Fibroblast of gingiva (primary cell): ENCODE measurements at places on chromosomes 13 and 19.
A peak's percentile ranks its signal among the peaks of the same experiment; 100 is the strongest.

- no peak for DNase-seq
These were observed at the start of gene PCDH20 for GRCh38 chr13:61415749-61416148. PCDH20 (minus strand) TSS chr13:61415849; CDS start chr13:61415158, 691 bp downstream.

- DNase-seq = no peak
These were observed 5.3 kb downstream of the SHD start for GRCh38 chr19:4284176-4284958.

GRCh38 chr19:45041125-45041524 lies 2.3 kb downstream of the CLASRP start:
- no peak for DNase-seq

- no peak for DNase-seq
These were observed 38.3 kb downstream of the ANKRD10 start for GRCh38 chr13:110876609-110877008.

- DNase-seq = no peak
These were observed 366.8 kb downstream of the DLEU7 start for GRCh38 chr13:50476577-50477285.

DNA sequence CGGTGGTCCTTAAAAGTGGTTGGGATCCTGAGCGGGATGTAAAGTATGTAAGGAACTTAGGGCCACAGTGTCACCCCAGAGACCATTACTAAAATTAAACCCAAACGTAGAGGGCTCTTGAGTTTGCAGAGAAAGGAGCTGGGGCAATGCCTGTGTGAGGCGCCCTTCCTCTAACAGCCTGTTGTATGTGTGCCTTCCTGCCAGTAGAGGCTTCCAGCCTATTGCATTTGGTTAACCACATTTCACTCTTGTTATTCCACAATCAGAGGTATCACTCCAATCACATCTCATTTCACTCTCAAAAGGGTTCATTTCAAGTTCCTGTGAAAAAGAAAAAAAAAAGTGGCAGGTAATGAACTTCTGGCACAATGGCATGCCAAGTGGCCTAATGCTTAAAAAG lies 29.4 kb downstream of the DIAPH3 start:
- DNase-seq = peak; percentile 39

DNA sequence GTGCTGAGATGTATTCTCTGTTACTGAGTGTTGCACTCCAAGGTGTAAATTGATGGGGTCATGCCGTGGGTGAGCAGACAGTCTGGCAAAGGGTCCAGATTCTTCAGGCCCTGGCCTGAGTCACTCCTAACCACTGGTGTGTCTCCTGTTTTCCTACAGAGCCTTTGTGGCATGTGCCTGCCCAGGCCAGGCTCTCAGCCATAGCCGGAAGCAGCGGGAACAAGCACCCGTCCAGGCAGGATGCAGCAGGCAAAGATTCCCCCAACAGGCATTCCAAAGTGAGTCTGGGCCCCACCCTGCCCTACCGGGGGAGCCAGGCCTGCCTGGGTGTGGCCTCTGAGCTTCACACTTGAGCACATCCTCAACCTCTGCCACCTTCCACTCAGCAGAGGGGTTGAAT lies 61.9 kb downstream of the DPF1 start:
- DNase-seq = no peak

GRCh38 chr13:23771552-23771951 lies 117.6 kb downstream of the MIPEP start:
- DNase-seq = no peak

GRCh38 chr13:98563071-98563470 lies 13.8 kb downstream of the STK24 start:
- peak; percentile 32 for DNase-seq

- no peak for DNase-seq
These were observed 1138.8 kb upstream of the PCDH9 start for GRCh38 chr13:68368922-68369321.

DNA sequence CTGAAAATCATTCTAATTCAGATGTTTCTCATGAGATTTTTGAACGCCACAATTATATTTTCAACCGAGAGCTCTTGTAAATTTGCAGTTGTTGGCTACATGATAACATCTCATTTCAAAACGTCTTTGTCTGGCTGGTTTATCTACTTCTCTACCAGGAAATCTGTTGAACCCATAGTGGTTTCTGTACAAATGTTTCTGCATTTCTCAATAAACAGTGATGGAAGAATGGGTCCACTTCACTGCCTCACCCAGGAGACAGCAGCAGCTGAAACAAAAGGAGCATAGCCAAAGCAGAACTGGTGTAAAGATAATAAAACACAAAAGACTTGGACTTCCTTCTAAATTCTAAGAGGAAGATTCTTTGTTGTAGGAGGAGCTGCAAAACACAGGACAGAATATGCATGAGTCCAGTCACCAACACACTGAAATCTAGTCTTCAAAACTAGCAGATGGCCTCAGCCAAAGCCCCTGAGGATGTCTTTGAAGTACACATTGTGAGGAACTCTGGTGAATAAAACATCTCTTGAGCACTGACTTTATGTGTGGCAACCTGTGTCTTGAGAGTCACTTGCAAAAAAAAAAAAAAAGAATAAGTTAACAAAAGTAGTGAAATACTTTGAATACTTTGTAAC lies 68.6 kb upstream of the FGF14 start:
- no peak for DNase-seq

- DNase-seq = no peak
These were observed 13.0 kb downstream of the RBM26 start for GRCh38 chr13:79392882-79393563.

- DNase-seq = peak; percentile 75
These were observed at the start of gene ZBTB7A for GRCh38 chr19:4066682-4067395. ZBTB7A (minus strand) TSS chr19:4066899; CDS start chr19:4055232, 11,667 bp downstream.

DNA sequence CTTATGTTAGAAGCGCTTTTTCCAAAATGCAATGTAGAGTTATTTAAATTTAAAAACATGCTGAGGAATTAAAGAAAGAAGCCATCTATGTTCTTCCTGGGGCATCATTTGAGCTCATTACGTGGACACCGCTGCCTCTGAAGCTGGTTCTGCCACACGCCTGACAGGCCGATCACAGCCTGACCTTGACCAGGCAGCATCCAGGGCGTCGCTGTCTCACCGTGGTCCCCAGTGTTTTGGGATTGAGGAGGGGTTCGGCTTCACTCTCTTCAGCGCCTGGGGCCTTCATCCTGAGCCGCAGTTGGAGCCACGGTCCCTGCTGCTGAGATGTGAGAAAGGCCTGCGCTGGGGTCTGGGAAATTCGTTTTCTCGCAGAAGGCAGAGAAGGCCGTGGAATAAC lies 64.0 kb downstream of the ATP11A start:
- no peak for DNase-seq

GRCh38 chr19:7515645-7516151 lies at the start of gene ZNF358:
ZNF358 (plus strand) TSS chr19:7516103; CDS start chr19:7519243, 3,140 bp downstream.
- peak; percentile 74 for DNase-seq

- no peak for DNase-seq
These were observed 140.9 kb downstream of the NDFIP2 start for GRCh38 chr13:79621902-79622301.

- DNase-seq = no peak
These were observed 23.6 kb upstream of the RFXAP start for GRCh38 chr13:36795463-36795862.

GRCh38 chr19:17455308-17456123 lies 5.2 kb downstream of the NXNL1 start:
- DNase-seq = no peak

DNA sequence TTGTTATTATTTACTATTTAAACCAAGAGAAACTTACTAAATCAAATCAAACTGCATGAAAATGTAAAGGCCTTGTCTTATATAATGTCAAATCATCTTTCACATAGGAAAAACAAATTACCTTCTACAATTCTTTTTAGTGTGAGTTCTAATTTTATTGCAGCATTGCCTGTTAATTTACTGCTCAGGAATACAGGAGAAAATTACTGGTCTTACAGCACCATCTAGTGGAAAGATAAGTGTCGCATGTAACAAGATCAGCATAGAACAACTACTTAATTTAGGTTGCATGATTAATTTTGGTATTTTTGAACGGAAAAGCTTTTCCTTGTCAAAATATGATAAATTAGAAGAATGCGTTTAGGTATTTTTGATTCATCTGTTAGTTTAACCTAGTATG lies 502.7 kb downstream of the UQCRFS1 start:
- peak; percentile 52 for DNase-seq

GRCh38 chr13:30681843-30682242 lies 53.5 kb upstream of the ALOX5AP start:
- DNase-seq = peak; percentile 74

GRCh38 chr19:42121656-42122069 lies 10.6 kb downstream of the POU2F2 start:
- DNase-seq = peak; percentile 9

DNA sequence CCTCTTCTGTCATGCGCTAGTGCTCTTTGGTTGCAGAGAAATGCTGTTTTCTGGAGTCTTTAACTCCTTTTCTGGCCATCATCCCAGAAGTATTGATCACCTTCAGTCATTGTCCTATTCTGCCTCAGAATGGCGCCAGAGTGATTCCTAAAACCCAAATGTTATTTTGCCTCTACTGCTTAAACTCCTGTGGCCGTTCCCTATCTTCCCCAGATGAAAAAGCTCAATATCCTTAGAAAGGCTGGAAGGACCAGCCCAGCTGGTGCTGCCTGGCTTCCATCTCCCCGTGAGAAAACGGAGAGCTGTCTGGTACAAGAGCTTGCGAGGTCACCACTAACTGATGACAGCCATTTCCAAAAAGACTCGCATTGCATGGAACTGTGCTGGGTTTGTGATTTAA lies 179.1 kb downstream of the RBM26 start:
- DNase-seq = no peak

GRCh38 chr19:44767295-44768180 lies 10.2 kb upstream of the CBLC start:
- no peak for DNase-seq

- DNase-seq = peak; percentile 65
These were observed 2.4 kb upstream of the ARGLU1 start for GRCh38 chr13:106570299-106570852.

- no peak for DNase-seq
These were observed 2220.8 kb upstream of the PCDH20 start for GRCh38 chr13:63636316-63636993.

DNA sequence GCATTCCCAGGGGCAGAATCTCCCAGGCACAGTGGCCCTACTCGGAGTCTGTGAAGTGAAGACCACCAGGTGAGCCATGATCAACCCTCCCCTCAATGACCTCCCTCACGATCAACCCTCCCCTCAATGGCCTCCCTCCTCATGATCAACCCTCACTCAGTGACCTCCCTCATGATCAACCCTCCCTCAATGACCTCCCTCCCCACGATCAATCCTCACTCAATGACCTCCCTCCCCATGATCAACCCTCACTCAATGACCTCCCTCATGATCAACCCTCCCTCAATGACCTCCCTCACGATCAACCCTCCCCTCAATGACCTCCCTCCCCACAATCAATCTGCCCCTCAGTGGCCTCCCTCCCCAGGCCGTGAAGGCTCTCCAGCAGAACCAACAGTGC lies 32.1 kb downstream of the SBNO2 start:
- DNase-seq = no peak

DNA sequence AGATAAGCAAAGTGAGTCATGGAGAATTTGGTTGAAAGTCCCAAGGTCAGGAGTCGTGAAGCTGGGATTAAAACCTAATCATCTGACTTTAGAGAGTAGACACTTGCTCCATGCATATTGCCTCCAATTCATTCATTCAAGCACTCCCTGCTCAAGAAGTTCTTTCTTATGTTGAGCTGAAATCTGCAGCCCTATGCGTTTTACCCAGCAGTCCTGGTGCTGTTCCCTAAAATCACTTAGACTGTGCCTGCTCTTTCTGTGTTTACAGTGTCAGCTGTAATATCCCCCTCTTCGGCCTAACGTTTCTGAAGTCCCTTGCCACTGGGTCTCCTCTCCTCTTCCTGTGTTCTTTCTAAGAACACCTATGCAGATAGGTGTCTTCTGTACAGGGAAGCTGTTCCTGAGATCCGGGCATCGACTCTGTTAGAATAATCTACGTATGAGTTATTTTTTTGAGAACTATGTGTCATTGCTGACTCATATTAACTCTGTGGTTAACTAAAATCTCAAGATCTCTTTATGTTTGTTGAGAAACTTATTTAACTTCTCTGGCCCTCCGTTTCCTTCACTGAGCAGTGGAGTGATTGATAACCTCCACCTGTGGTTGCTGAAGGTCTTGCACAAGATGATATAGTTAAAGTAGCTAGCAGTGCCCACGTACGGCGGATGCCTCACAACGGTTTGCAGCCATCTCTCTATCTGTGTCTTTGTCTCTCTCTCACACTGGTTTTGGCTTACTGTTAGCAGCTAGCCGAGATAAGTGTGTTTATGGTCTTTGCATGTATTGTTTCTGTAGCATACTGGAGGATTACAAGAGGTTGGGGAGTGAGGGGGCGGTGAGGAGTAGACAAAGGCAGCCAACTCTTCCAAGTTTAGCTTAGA lies 4.7 kb downstream of the ALOX5AP start:
- peak; percentile 43 for DNase-seq

DNA sequence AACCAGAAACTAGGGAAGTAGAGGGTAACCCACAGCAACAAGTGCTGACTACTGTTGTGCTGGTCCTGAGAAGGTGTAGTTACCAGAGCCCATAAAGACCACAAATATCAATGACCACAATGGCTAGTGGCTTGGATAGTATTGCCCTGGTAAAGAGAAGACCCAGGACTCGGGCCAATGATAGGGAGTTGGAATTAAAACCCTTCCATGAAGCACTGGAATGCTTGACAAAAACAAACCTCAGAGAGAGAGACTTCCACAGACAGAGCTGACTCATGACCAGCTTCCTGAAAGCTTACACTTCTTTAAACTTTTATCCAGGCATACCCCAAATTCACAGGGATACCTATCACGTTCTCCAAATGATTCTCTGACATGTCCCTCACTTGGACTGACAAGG lies 60.5 kb downstream of the WDR87 start:
- DNase-seq = no peak

DNA sequence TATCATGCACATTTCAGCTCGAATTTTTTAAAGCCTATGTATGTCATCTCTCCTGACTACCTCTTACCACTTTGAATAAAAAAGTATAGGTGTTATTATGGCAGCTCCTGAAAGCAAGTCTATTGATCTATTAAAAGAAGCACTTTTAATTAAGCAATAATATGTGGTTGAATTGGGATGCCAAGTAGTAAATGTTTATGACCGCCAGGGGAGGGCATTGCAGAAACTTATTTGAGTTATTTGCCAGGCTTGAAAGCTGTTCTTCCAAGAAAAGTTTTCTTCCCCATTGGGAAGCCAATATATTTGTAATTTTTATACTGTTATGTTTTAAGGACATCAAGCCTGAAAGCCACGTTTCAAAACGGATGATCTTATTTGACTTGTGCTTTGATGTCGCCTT lies 88.1 kb upstream of the SOX21 start:
- DNase-seq = no peak

DNA sequence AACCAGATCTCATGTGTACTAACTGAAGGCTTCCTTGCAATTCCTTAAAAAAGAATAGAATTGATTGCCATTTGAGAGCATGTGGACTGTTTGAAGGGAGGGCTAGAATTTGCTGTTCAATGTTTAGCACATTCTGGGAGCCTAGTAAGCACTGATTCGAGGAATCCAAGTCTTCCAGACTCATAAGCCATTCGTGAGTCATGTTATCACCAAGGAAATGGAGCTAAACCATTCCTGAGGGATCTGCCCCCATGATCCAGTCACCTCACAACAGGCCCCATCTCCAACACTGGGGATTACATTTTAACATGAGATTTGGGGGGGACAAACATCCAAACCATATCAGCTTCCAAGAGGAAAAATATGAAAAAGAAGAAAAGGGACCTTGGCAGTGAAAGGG lies 276.4 kb downstream of the KCNRG start:
- no peak for DNase-seq
